ENCODE measurements at places on chromosomes 13 and 19. TPM values are rescaled to one million over a fixed set of nuclear protein-coding genes. Genes with fewer than 3 reads are reported as not detected.

DNA sequence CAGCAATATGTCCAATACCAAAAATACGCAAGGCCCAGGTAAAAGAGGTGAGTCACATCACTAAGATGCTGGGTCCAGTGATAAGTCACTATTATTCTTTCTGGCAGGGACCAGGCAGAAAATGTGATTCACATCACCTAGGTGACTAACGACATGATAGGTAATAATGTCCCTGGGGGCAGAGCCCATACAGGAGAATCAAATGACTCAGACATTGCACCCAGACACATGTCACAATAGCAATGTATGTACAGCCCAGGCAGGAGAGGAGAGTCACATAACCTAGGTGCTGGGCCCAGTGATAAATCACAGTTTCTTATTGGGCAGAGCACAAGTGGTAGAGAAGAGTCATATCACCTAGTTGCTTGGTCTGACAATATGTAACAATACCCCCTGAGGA lies 28.9 kb upstream of the ZNF729 start:
- DNase-seq: no peak

GRCh38 chr19:49128545-49129237 lies 9.3 kb downstream of the PPFIA3 start:
- DNase-seq: no peak

DNA sequence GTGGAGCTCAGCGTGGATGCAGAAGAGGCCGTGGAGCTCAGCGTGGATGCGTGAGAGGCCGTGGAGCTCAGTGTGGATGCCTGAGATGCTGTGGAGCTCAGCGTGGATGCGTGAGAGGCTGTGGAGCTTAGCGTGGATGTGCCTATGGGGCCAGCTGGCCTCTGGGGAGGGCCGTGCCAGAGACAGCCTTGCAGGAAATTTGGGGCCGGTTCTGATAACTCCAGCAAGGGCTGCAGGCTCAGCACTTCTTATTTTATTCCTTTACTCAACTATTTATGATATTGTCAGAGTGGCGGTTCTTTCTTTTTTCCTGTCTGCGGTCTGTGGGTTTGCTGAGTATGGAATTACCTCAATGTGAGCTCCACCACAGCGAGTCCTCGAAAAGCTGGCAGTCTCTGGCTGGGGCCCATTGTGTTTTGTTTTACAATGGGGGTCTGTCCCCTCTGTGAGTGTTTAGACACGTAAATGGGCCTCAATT lies 17.8 kb upstream of the TMEM255B start:
- no peak for DNase-seq

SPATA13 gene
- 30.6 TPM for total RNA-seq

ICAM5 gene
- 6.1 TPM for total RNA-seq

GPR183 gene
- 0.82 TPM for total RNA-seq

CLDN10 gene
- total RNA-seq: 4.5 TPM

All from frontal cortex (tissue), 4 donors.